ENCODE measurements at places on chromosomes 1 and 21.

- no peak for DNase-seq
Observed at GRCh38 chr21:35072960-35073359, 23.9 kb upstream of the RUNX1 start.

- DNase-seq, result no peak
Observed at GRCh38 chr1:28062806-28063205, 25.6 kb downstream of the EYA3 start.

GRCh38 chr1:61727544-61727943 lies 2.6 kb upstream of the TM2D1 start:
- DNase-seq, result no peak

- peak; percentile 65 for DNase-seq
Observed at GRCh38 chr1:155126556-155127104, 1.0 kb upstream of the EFNA1 start.

GRCh38 chr1:175918364-175918801 lies 175.0 kb upstream of the TNR start:
- no peak for DNase-seq

DNA sequence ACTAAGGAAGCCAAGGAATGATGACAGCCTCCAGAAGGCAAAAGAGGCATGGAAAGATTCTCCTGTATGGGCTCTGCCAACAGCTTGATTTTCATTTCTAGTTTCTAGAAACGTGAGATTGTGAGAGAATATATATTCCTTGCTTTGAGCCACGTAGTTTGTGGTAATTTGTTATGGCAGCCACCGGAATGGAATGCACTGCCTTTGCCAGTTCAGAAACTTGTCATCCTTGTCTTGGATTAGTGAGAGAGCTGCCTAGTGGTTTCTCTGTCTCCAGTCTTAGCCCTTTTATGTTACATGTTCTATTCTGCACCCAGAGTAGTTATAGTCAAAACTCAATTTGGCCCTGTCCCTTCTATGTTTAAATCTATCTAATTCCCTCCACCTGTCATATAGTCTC lies 216.0 kb upstream of the PTGFR start:
- DNase-seq, result no peak

GRCh38 chr1:82920418-82921248 lies 1078.3 kb downstream of the TTLL7 start:
- no peak for DNase-seq

- no peak for DNase-seq
Observed at GRCh38 chr1:168088511-168089325, 48.0 kb downstream of the GPR161 start.

Data from NCI-H345 (cell line).